Stimulated activated CD4-positive, alpha-beta T cell treated with anti-CD3 and anti-CD28 coated beads, Interleukin-4, amount 100 ng/mL, for 1 hour (primary cell): ENCODE measurements at places on chromosomes 2 and 18.
A peak's percentile ranks its signal among the peaks of the same experiment; 100 is the strongest.

GRCh38 chr2:47561906-47562305 is 158.9 kb downstream of the MSH2 start:
- DNase-seq: no peak

DNA sequence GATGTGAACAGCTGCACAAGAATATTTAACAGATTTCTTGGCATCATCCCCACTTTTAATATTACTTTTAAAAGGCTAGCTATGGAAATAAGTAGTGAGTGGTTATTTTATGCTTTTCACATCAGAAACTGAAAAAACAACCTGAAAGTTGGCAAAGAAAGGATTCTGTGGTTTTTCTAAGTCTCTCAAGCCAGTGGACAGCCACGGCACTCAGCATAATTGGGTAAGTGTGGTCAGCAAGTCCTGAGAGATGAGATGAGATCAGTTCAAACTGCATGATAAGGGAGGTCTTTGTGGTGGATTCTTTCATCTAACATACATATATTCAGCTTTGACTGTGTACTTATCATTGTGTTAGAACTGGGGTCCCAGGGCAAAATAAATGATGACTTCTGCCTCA is 105.2 kb downstream of the LYPD6B start:
- DNase-seq: no peak

- no peak for DNase-seq
Observed at GRCh38 chr2:27038631-27039339, 6.0 kb downstream of the TMEM214 start.

GRCh38 chr2:236855176-236855865 is 230.4 kb upstream of the COPS8 start:
- no peak for DNase-seq

DNA sequence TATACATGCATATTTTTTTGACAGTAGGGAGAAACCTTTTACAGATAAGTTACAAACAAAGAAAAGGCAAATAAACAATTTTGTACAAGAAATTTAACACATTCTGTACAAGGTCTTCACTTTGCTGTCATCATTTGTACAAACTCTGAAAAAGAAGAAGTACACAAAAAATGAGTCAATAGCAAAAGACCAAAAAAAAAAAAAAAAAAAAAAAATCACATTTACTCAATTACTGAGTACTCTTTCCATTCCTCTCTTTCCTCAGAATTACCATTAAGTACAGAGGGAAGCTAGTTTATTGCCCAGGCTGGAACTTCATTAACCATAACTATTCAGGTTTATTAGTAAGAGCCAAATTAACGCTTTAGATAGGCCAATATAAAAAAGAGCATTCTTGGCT is 5.6 kb upstream of the STPG4 start:
- no peak for DNase-seq

DNA sequence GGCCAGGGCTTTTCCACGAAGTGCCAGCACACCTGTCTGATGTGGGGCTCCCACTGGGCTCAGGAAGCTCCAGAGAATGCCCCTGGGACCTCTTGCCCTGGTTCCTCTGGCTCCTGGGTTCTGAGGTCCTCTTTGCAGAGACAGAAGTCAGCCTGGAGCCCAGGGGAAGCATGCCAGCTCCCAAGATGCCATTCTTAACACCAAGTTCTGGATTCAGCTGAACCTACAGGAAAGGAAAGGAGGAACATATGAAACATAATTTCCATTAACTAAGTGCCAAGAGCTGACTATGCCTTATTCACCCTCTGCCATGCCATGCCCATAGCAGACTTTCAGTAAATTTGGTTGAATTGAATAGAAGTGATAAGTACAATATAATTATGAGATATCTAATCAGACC is 21.9 kb downstream of the FAM124B start:
- DNase-seq: no peak

- DNase-seq: no peak
Observed at GRCh38 chr2:24920809-24921441, 888 bp upstream of the ADCY3 start.

DNA sequence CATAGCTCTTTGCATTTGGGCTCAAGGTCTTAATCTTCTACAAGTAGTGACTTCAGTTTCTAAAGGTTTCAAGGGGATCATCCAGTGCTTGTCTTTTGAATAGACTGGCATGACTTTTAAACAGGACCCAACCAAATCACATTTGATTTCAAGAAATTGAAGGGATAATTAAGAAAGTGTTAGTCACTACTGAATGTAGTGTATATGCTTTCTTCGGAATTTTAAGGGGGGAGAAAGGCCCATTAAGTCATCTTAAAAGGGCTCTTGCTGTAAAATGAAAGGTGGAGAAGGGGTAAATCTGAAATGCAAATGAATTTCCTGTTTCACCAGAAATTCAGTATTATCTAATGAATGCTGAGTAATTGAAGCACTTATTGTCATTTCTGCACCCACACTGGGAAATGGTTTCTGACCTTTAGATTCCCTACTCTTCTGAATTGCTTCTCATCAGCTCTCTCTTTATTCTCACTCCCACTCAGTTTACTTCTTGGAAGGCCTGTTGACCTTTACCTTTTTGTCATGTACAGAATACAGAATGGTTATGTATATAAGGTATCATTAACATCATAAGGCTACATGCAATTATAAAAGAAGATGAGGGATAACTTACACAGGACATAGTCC is 241.4 kb downstream of the SLC8A1 start:
- no peak for DNase-seq

DNA sequence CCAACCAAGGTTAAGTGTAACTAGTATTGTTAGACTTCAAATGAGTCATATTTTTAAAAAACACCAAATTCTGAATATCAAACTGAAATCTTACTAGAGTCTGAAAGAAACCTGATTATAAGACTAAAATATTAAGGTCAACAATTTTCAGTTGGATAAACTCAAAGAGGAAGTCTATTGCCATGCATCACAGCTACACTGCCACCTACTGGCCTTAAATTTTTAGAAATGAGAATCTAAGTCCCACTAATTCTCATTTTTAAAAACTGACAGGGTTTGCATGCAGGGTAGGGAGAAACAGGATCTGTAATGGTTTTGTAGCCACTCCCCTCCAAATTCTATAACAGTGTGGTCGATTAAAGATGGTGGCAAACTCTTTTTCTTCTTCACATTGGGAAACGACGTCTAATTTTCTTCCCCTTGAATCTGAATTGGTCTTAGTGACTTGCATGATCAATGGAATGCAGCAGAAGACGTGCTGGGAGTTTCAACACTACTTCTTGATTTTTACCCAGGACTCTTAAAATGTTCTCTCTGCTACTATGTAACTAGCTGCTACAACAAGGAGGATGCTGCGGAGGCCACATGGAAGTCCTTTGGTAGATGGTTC is 176.1 kb upstream of the SESTD1 start:
- no peak for DNase-seq

GRCh38 chr18:55321265-55322177 is 266.5 kb downstream of the TCF4 start:
- peak; percentile 19 for DNase-seq

GRCh38 chr2:64951306-64951953 is 37.8 kb upstream of the SLC1A4 start:
- DNase-seq: no peak

- DNase-seq: no peak
Observed at GRCh38 chr2:168614172-168615018, 158.3 kb downstream of the CERS6 start.

DNA sequence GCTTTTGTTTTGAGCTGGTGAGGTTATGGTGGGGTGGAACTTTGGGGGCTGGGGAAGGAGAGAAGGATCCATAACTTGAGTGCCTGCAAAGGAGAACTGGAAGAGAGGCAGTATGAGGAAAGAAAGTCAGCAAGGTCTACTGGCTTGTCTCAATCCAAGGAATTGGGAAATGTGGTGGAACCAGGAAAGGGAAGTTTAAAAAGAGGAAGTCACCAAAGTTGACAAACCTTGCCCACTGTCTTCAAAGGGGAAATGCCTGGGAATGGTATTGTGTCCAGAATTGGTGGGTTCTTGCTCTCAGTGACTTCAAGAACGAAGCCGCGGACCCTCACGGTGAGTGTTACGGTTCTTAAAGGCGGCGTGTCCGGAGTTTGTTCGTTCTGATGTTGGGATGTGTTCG is 304.1 kb upstream of the FAM98A start:
- no peak for DNase-seq

- no peak for DNase-seq
Observed at GRCh38 chr18:32277549-32277948, 87.7 kb downstream of the MEP1B start.

DNA sequence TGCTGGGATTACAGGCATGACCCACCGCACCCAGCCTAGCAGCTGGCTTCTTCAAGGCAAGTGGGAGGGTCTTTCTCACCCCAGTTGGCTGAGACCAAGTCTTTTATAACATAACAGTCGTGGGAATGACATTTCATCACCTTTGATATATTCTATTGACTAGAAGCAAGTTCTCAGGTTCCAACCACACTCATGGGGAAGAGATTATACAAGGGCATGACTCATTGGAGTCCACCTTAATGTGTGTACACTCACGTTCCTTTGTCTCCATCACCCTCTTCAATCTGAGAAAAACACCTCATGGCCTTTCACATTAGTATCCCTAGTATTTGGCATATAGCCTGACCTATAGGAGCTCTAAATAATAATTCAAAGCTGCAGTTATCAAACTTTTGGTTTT is 2.8 kb upstream of the BBS5 start:
- DNase-seq: no peak
